ENCODE measurements at places on chromosomes 11 and 22.
A peak's percentile ranks its signal among the peaks of the same experiment; 100 is the strongest.

GRCh38 chr11:15640318-15640717, 525.6 kb downstream of the INSC start:
- no peak for DNase-seq

DNA sequence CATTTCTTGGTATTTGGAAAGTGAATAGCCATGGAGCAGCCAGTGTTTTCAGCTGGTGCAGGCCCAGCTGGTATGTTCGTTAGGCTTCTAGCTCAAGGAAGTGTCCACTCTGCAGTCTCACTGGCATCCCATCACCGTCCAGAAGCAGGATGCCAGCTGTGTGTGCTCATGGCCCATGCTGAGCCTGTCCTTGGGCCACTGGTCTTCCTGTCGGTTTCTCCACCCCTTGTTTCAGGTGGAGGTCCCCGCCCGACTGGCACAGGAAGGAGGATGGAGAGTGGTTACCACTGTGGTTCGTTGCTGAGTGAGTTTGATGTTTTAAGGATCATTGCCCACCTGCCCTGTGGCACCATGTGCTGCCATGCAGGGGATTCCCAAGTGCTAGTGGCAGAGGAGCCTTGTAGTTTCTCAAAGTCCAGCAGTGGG, 63.7 kb downstream of the MED15 start:
- DNase-seq = no peak

- peak; percentile 25 for DNase-seq
These were observed at the start of gene SOX6 for GRCh38 chr11:16356057-16356760. Gene SOX6, minus strand, starts transcription at chr11:16356546. Its CDS starts 15,298 bp downstream, at chr11:16341248.

- peak; percentile 9 for DNase-seq
These were observed 129.3 kb upstream of the FGF3 start for GRCh38 chr11:69948256-69949141.
